ENCODE measurements at places on chromosomes 11 and 22. TPM values are rescaled to one million over a fixed set of nuclear protein-coding genes. Genes with fewer than 3 reads are reported as not detected.

DNA sequence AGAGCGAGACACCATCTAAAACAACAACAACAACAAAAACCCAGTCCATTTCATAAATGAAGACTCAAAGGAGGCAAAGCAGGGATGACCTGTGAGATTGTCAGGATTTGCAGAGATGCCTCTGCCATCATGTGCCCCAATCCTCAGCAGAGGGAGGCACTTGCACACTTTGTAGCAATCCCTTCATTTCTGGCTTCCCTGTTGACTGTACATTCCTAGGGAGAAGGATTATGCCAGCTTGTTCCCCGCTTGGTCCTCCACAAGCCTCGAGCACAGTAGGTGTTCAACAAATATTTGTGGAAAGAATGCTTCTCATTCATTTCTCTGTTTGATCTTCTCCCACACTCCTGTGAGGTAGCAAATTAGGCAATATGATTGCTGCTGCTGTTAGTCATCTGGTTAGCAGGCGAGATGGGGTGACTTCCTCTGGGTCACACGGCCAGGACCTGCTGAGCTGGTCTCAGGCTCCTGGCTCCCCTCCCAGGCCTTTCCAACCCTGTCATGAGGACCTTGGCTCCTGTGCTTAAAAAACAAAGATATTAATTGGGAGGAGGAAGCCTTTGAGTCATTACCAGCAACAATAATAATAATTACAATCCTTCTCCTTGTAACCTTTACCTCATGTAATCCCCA, 34.1 kb downstream of the LIF start:
- peak; percentile 85 for DNase-seq
- no peaks in the 10 kb centered on the region for H3K36me3 ChIP-seq
- no peaks in the 10 kb centered on the region for H3K27me3 ChIP-seq

DNA sequence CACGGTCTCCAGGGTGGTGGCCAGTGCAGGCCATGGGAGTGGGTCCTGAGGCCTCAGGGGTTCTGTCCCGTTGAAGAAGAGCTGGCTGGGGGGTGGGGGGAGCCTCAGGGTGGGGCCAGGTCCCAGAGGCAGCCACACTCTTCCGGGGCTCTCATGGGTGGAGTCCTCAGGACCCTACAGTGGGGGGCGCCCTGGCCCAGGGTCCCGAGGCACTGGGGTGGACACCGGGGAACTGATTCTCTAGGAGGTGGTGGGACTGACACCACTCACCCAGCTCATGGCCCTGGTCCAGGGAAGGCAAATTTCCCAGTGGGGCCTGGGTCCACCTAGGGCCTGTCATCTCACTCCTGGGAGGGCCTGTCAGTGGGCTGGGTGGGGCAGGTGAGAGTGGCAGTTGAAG, 12.8 kb downstream of the GGT5 start:
- no peak overlapping the region for H3K4me3 ChIP-seq
- DNase-seq, result no peak
- H3K27ac ChIP-seq, result no peak overlapping the region
- H3K36me3 ChIP-seq, result no peaks in the 10 kb centered on the region
- H3K27me3 ChIP-seq, result no peaks in the 10 kb centered on the region

DNA sequence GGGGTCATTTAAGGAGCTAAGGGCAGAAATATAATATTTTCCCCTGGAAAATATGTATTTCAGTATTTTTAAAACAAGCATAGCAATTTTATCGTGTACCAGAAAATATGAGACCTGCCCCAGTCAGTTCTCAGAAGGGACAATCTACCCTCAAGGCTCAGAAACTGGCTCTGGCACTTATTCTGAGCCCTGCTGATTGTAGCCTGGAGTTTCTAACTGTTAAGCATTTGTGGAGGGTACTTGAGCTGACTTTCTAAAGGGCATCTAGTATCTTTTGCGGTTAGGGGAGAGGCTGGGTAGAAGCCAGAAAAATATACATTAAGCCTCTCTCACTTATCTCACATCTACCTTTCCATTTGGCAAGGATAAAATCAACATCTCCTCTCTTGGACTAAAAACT, 71.3 kb upstream of the FSHB start:
- no peaks in the 10 kb centered on the region for H3K4me1 ChIP-seq
- H3K27ac ChIP-seq, result no peak overlapping the region
- DNase-seq, result no peak
- H3K4me3 ChIP-seq, result no peak overlapping the region
- H3K36me3 ChIP-seq, result no peaks in the 10 kb centered on the region

DNA sequence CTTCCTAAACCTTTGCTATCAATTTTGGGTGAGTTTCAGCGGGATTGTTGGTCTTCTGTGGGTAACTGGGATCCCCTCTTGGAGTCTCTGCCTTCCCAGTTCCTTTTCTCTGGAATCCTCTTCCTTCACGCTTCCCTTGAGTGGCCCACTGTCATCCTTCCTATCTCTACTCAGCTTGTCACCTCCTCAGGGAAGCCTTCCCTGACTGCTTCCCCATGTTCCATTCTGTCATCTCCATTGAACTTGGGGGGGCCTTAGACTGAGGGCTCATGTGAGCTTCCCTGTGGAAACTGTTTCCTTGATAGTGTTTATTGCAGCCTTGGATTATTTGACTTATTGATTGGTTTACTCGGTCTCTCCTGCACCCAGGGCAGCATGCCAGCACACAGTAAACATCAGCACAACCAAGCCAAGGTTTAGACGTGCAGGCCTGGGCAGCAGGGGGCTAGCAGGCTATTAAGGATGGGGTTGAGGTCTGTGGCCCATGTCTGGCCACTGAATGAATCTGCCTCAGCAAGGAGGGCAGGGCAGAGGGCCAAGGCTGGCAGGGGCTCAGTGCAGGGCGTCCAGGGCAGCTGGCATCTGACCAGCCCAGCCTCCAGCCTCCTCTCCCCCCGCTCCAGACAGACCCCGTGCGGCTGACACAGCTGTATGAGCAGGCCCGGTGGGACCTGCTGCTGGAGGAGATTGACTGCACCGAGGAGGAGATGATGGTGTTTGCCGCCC, 7.2 kb downstream of the TRPT1 start:
- H3K4me1 ChIP-seq, result peaks cover 8% of the 10 kb centered on the region
- H3K27me3 ChIP-seq, result no peaks in the 10 kb centered on the region
- no peak overlapping the region for H3K27ac ChIP-seq
- no peak for DNase-seq

DNA sequence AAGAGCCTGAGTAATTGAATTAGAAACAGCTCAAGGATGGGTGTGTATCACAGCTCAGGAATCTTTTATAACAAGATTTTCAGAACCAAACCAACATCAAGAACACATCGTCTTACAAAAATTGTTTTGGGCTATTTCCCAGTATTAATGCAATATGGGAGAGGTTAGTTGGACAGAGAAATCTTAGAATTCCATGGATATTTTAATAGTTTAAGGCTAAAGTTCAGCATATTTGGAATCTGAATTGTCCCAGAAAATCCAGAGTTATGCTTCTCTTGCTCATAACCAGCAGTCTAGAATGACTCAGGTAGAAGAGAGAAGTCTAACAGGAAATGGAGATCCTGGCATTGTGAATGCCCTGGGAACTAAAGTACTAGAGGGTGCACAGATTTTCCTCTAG, 74.6 kb downstream of the ADM start:
- peaks cover 31% of the 10 kb centered on the region for H3K4me1 ChIP-seq
- peak overlapping the region; percentile 64 for H3K27ac ChIP-seq
- H3K36me3 ChIP-seq, result no peaks in the 10 kb centered on the region
- no peaks in the 10 kb centered on the region for H3K27me3 ChIP-seq

DNA sequence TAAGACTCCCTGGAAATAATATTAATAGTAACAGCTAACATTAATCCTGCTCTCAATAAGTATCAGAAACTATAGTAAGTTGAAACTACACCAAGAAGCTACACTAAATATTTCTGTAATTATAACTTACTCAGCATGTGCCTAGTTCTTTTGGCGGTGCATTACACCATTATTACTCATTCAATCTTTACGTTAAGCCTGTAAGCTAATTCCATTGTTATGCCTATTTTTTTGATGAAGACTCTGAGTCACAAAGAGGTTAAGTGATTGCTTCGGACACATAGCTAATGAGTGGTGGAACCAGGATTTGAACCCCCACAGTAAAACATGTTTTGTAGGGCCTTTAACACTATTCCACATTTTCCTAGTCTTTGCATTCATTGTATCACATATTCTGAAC, 111.6 kb downstream of the RASSF10 start:
- H3K36me3 ChIP-seq, result no peaks in the 10 kb centered on the region
- H3K4me1 ChIP-seq, result no peaks in the 10 kb centered on the region
- H3K4me3 ChIP-seq, result no peak overlapping the region
- no peaks in the 10 kb centered on the region for H3K27me3 ChIP-seq
- DNase-seq, result no peak

GRCh38 chr22:30460147-30460546, 11.7 kb downstream of the SEC14L3 start:
- no peaks in the 10 kb centered on the region for H3K4me1 ChIP-seq
- no peak overlapping the region for H3K27ac ChIP-seq
- H3K4me3 ChIP-seq, result no peak overlapping the region
- no peak for DNase-seq
- no peaks in the 10 kb centered on the region for H3K27me3 ChIP-seq
- H3K36me3 ChIP-seq, result no peaks in the 10 kb centered on the region

- peaks cover 2% of the 10 kb centered on the region for H3K27me3 ChIP-seq
- H3K27ac ChIP-seq, result no peak overlapping the region
- no peaks in the 10 kb centered on the region for H3K36me3 ChIP-seq
- H3K4me1 ChIP-seq, result peaks cover 22% of the 10 kb centered on the region
These were observed 18.4 kb upstream of the NNMT start for GRCh38 chr11:114277637-114278341.

GRCh38 chr22:23351321-23351720, 171.0 kb downstream of the BCR start:
- H3K27ac ChIP-seq, result no peak overlapping the region
- H3K27me3 ChIP-seq, result peaks cover 15% of the 10 kb centered on the region
- no peaks in the 10 kb centered on the region for H3K4me1 ChIP-seq
- H3K36me3 ChIP-seq, result no peaks in the 10 kb centered on the region

- H3K4me3 ChIP-seq, result peak within 1 kb of the TSS; percentile 45
- no peak within 1 kb of the TSS for H3K27ac ChIP-seq
- H3K4me1 ChIP-seq, result peaks cover 13% of the 10 kb centered on the region
These were observed at the start of the genes RIBC2 and SMC1B for GRCh38 chr22:45413368-45414211. RIBC2 (plus strand) TSS chr22:45413693; CDS start chr22:45413887, 194 bp downstream. SMC1B (minus strand) TSS chr22:45413599; CDS start chr22:45413567, 32 bp downstream.

- H3K4me3 ChIP-seq, result peak overlapping the region; percentile 82
- peaks cover 33% of the 10 kb centered on the region for H3K4me1 ChIP-seq
- H3K27me3 ChIP-seq, result no peaks in the 10 kb centered on the region
- H3K36me3 ChIP-seq, result peaks cover under 1% of the 10 kb centered on the region
These were observed 697 bp upstream of the PAFAH1B2 start for GRCh38 chr11:117143390-117143789.

Gene GGTLC2
- total RNA-seq, result not detected

Gene DGCR6
- total RNA-seq, result 11.2 TPM

Gene NOX4
- total RNA-seq, result not detected

Gene CARD18
- 11.6 TPM for total RNA-seq

Gene CASP1
- total RNA-seq, result 35.7 TPM

Measured in suprapubic skin (tissue), 4 donors.